ENCODE measurements at places on chromosomes 6 and 20. TPM values are rescaled to one million over a fixed set of nuclear protein-coding genes. Genes with fewer than 3 reads are reported as not detected.

Gene SOX12
- total RNA-seq = 3.6 TPM

Gene SMIM28
- total RNA-seq = not detected

Gene CAP2
- 34.0 TPM for total RNA-seq

Gene GLP1R
- not detected for total RNA-seq

Gene GSTA3
- total RNA-seq = not detected

Gene KCNQ5
- 0.38 TPM for total RNA-seq

Gene TRERF1
- 3.0 TPM for total RNA-seq

Gene GRM4
- total RNA-seq = not detected

Gene PACSIN1
- total RNA-seq = not detected

Gene PDSS2
- 11.5 TPM for total RNA-seq

DNA sequence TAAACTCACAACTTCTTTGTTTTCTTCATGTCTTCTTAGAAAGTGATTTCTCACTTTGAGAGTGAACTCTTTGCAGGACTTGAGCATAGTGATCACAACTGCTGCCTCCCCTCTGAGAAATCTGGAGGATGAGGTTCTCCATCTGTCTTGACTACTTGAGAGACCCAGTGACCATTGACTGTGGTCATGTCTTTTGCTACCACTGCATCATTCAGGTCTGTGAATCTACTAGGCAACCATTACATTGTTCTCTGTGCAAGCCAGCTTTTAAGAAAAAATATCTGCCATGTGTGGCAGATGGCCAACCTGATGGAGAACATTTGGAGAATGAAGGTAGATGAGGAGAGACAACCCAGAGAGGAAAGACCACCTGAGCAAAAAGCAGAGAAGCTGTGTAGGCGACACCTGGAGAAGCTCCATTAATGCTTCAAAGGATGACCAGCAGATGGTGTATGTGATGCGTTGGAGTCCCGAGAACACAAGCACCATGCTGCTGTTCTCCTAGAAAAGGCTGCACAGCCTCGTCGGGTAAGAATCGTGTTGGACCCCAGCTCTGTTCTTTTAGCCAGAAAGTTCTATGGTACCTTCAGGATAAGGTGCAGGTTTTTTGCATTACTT lies 25.1 kb upstream of the TRIM26 start:
- DNase-seq = no peak

DNA sequence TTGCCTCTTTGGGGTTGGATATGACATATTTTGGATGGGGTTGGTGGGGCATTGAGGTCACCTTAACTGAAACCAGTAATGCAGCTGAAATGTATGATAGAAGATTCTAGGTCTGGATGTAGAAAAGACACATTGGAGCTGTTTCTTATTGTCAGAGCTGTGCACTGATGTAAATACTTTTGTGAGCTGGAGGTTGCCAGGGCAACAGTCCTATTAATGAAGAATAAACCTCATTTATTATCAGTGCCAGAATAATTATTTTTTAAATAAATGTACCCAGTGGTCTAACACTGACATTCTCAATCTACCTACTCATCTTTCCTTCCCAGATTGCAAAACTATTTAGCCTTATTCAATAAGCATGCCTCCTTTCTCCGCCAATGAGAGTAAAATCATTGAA lies 57.0 kb downstream of the CAP2 start:
- DNase-seq = no peak

DNA sequence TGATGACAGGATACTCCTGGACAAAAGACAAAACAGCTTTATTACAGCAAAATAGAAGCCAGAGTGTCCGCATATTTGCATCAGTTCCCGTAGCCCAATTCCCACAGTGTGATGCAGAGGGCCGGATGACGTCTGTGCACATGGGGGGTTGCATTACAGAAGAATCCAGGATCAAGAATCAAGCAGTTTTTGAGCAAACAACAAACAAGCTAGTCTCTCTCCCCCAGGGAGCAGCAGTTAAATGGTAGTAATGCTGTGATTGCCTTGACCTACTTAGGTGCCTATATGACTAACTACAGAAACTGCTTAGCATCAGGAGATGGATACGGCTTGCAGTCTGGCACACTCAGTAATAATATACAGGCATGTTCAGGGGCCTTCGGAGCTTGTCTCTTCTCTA lies 3.2 kb upstream of the SDHAF4 start:
- no peak for DNase-seq

DNA sequence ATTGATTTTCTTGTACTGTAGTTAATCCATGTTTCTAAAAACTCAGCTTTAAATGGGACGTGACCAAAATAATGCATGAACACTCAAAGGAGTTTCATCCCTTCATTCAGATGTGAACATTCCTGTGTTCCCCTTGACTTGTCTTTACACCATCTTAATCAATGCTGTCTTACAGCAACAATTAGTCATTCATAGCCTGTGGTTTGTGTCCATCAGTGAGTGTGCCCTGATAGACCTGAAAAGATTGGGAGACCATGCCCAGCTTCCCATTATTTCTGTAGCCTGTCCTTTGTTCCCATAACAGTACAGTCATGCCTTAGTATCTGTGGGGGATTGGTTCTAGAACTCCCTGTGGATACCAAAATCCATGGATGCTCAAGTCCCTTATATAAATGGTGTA lies 23.9 kb downstream of the NT5E start:
- no peak for DNase-seq

- no peak for DNase-seq
These were observed 153.6 kb upstream of the TENT5A start for GRCh38 chr6:81906041-81906440.

GRCh38 chr6:16596616-16597331 lies 164.5 kb downstream of the ATXN1 start:
- DNase-seq = no peak

DNA sequence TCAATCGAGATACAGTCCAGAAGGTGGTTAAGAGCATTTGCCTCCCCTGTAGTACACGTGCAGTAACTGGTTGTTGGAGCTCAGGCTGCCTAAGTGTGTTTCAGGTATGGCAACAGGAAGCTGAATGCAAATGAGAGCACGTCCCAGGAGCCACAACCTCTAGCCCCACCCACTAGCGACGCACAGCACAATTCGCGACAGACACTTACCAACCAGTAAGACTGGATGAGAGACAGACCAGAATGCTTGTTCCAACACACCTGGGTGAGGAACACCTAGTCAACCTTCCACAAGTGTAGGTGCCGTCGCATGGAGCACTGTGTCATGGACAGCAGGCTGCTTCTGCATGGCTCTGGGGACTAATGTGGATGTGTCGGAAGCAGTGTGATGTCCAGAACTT lies 7.2 kb upstream of the SERPINB1 start:
- no peak for DNase-seq

- no peak for DNase-seq
These were observed 33.5 kb downstream of the ELOVL5 start for GRCh38 chr6:53315086-53315724.

- no peak for DNase-seq
These were observed 89.7 kb downstream of the MDGA1 start for GRCh38 chr6:37607944-37608343.

DNA sequence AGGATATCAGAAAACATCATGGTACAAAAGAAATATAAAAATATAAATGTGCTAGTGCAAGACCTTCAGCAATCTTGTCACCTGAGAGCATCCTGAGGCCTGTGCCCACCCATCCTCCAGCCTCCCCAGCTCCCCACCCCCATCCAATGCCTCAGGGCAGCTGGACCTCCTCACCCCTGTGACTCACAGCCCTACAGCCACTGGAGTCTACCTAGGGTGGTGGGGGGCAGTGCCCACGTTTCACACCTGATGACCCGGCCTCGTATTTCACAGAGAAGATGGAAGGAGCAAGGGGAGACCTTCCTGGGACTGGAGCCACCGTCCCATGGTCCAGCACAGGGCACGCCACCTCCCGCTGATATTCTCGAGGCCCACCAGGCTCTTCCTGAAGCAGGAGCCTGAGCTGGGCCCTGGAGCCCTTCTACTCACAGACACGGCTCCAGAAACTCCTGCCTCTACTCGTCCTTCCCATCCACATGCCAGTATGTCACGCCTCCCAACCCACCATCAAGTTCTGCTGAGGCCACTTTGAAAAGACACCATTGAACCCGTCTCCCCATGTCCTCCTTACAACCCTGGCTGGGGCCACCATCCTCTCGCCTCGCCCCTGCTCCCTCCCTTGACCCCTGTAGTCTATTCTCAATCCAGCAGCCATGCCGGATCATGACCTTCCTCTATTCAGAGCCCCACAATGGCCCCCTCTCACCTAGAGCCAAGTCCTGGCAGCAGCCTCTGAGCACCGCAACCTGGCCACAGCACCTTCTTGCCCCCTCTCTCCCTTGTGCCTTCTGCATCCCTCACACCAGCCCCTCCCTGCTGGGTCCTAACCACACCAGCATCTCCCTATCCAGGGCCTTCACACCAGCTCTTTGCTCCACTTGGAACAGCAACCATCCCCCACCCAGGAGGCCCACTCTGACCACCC lies 13.3 kb downstream of the APMAP start:
- DNase-seq = no peak

GRCh38 chr6:85346196-85346595 lies 103.7 kb upstream of the NT5E start:
- DNase-seq = no peak

GRCh38 chr20:1209447-1210387 lies 6.5 kb downstream of the C20orf202 start:
- DNase-seq = no peak

DNA sequence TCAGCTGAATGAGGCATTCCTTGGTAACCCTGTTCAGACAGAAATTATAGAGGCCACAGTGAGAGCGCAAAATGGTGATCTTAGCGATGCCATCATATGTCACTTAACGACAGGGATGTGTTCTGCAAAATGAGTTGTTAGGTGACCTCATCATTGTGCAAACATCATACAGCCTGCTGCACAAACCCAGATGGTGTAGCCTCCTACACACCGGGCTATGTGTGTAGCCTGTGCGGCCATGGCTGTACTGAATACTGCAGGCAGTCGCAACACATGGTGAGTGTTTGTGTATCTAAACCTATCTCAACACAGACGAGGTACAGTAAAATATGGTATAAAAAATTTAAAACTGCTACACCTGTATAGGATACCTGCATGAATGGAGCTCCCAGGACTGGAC lies 234.1 kb upstream of the PMEPA1 start:
- no peak for DNase-seq

DNA sequence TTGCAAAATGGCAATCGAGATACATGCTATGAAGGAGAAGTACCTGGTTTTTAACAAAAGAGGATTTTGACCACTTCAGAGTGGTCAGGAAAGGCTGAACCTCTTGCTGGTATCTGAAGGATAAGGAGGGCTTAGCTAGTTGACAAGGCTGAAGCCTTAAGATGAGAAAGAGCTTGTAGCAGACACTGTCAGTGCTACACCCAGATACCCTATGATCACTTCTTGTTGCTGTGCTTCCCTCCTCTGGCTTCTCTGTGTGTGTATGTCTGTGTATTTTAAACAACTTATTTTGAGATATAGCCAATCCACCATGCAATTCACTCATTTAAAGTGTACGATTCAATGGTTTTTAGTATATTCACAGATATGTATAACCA lies 38.9 kb upstream of the TGM2 start:
- no peak for DNase-seq

GRCh38 chr6:1665214-1665613 lies 55.5 kb downstream of the FOXC1 start:
- DNase-seq = no peak

GRCh38 chr6:63224179-63224578 lies 12.9 kb downstream of the FKBP1C start:
- DNase-seq = no peak

GRCh38 chr6:55064711-55065420 lies 109.4 kb upstream of the HCRTR2 start:
- no peak for DNase-seq

DNA sequence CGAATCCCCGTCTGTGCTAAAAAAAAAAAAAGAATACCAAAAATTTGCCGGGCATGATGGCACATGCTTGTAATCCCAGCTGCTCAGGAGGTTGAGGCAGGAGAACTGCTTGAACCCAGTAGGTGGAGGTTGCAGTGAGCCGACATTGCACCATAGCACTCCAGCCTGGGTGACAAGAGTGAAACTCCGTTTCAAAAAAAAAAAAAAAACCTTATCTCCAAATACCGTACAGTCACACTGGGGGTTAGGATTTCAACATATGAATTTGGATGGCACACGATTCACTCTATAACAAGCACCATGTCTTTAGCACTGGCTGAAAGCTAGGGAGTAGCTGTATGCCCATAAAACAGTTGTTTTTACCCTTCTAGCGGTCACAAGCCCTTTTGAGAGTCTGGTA lies 3.8 kb downstream of the SMIM13 start:
- no peak for DNase-seq

- DNase-seq = no peak
These were observed 195.6 kb downstream of the GRM1 start for GRCh38 chr6:146224449-146224848.
